ENCODE measurements at places on chromosomes 3 and 15. TPM values are rescaled to one million over a fixed set of nuclear protein-coding genes. Genes with fewer than 3 reads are reported as not detected.

PEAK1 gene
- total RNA-seq, result 98.2 TPM

CCDC54 gene
- not detected for total RNA-seq

GOLGA8R gene
- total RNA-seq, result 0.33 TPM

CCR2 gene
- not detected for total RNA-seq

STRC gene
- total RNA-seq, result not detected

SOX14 gene
- not detected for total RNA-seq

REC114 gene
- not detected for total RNA-seq

SH2D7 gene
- total RNA-seq, result not detected

UNC45A gene
- 75.6 TPM for total RNA-seq
